Activated T-helper 1 cell treated with anti-CD3 and anti-CD28 coated beads, Interleukin-12 subunit alpha, Interleukin-12 subunit beta, Interleukin-2, Interleukin-4 antibody, amounts not matched to agents 30 ng/mL and 10 ng/mL and 1 ng/mL, durations not matched to agents 14 hours and 24 hours and 36 hours (primary cell): ENCODE measurements at places on chromosomes 7 and 10.

GRCh38 chr7:123679614-123680013 is 23.9 kb downstream of the LMOD2 start:
- DNase-seq, result no peak

DNA sequence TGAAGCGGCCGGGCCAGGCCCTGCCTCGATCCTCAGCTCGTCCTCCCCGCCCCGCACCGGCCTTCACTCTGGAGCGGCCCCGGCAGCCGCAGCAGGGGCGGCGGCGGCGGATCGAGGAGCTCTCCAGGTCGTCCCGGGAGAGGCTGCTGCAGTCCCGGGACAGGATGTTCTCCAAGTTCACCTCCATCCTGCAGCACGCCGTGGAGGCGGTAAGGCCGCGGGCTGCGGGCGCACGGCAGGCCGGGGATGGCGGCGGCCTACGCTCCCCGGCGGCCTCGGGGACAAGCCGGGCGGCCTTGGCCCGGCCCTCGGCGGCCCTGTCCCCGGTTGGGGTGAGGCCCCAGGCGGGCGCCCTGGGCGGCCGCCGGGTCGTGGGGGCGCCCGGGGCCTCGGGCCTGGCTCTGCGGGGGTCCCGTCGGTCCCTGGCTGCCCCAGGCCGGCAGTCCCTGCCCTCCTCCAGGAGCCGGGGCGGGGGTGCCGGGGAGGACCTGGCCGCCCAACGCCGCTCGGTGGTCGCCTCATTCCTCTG is 399 bp downstream of the FHIP2A start:
- DNase-seq, result no peak

- no peak for DNase-seq
Measured at GRCh38 chr10:67086327-67087134, 160.7 kb downstream of the LRRTM3 start.

GRCh38 chr10:133412381-133412711 is 12.1 kb downstream of the SPRN start:
- DNase-seq, result no peak

- no peak for DNase-seq
Measured at GRCh38 chr7:24401628-24402593, 117.9 kb downstream of the NPY start.

GRCh38 chr7:23530405-23530804 is 1.4 kb downstream of the TRA2A start:
- peak; percentile 33 for DNase-seq

DNA sequence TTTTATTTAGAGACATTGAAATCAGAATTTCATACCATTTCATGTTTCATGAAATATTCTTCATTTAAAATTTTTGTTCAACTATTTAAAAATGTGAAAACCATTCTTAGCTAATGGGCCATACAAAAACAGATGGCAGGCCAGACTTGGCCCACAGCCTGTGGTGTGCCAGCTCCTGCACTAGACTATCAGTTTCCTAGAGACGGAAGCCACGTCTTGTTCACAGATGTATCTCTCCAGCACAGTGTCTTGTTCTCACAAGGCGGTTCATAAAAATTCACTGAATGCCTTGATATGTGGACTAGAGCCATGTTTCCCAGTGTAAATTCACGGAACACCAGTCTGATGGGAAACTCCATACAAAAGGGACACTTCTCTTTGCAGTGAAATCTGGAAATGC is 216.0 kb downstream of the KCNMA1 start:
- no peak for DNase-seq

DNA sequence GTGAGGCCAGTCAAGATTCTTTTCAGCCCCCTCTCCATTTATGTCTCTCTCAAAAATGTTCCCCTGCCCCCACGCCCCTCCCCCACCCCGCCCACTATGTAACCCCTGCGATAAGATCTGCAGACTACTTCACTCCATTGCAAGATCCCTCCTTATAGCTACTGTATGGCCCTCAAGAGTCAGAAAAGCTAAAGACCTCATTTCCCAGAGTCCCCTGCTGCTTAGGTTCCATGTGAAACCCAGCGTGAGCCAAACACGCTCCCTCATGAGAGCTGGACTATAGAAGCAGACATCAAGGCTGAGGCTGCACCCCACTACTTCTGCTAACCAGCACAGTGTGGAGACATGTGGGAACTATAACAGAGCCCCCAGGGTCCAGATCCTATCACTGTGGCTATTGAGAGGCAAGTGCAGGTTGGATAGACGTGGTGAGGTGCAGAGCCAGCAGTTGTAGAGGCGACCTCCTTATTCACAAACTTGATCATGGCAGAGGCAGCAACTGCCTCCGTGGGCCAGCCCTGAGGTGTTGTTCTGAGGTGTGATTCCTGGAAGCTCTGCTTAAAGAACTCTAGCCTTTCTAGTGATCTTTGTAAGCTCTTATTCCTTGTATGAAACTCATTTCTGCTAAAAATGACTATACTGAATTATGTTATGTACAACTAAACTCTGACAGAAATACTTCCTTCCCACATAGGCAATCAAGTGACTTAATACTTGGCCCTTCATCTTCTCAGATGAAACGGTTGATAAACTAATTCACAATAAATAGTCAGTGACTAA is 117.0 kb upstream of the ARID5B start:
- DNase-seq, result peak; percentile 6

- no peak for DNase-seq
Measured at GRCh38 chr7:30164567-30164966, 29.8 kb downstream of the MTURN start.

DNA sequence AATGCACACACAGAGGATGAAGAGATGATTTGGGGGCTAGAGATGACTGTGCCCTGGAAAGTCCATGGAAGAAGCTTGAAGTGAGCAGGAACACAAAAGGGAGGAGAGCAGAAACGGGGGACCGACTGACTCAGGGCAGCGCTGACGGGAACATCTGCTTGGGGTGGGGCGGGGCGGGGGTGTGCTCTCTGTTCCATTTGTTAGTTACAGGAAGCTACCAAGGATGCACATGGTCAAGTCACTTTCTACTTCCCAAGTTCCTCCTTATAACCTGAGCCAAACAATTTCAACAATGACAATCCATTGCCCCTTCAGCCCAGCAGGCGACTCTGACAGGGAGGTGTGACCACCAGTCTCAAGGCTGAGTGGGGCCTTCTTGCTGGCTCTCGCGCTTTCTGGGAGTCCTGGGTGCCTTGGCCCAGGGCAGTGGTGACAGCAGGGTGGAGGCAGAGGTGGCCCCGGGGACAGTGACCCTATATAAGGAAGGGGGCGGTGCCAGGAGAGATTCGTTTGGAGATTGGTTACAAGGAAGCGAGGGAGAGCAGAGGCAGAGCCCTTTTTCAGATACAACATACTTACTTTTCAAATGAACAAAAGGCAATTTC is 39.6 kb downstream of the CLEC2L start:
- no peak for DNase-seq

DNA sequence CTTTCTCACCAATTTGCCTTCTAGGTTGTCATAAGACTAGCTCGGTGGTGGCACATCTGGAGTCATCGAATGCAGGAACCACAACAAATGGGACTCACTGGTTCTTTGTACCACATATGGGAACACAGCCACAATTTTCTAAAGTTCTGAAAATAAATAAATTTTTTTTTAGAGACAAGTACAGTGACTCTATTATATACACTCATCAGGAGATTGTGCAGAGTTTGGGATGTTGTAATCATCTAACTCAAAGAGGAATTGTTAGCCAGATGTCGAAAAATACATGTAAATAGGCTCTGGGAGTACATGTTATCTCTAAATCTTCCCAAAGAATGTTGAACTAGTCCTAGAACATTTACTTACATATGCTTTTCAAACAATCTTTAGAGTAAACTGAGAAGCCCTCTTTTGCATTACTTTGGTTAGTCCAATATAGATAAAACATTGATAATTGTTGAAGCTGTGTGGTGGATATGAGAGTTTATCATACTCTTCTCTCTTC is 19.6 kb upstream of the SEPTIN7 start:
- no peak for DNase-seq

DNA sequence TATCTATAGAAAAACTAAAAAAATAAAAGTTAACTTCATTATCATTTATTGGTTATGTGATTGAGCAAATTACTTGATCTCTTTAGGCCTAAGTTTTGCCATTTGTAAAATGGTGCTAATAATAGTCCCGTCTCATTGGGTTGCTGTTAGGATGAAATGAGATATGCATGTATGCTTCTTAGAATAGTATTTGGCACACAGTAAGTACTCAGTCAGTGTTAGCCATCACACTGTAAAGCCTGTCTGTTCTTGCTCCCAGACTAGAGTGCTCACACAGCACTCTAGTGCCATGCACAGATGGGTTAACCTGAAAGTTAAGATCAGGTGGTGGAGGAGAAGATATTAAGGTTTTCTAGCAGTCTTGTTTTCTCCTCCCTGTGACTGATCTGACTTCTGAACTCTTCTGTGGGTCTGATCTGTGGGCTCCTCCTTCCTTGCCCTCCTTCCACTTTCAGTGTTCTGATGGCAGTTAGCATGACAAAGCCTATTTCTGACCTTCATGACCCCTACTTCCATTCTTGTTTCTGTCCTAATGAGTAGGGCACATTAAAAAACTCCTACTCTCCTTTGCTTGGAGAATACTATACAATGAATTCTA is 167.5 kb downstream of the RNLS start:
- no peak for DNase-seq
